Activated CD4-positive, alpha-beta T cell treated with anti-CD3 and anti-CD28 coated beads, Interleukin-2, amount 10 ng/mL, durations not matched to agents 7 days and 5 days (primary cell): ENCODE measurements at places on chromosomes 6 and 20.

DNA sequence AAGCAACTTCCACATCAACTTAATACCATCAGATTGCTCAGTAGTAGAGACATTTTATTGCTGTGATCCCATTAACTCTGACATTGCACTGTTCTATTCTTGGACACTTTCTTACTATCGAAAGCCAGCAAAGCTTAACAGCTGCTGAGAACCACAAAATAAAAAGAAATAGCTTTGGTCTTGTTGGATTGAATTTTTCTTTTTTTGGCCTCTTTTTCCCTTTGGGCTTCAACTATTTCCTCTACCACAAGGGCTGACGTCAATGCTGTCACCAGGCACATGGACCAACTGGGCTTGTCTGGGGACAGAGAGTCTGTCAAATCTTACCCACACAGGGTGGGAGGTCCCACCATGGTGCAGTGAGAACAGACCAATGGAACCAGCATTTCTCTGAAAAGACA lies 63.4 kb upstream of the ENPP5 start:
- no peak for DNase-seq

- DNase-seq = no peak
Measured at GRCh38 chr6:159887146-159887545, 3.6 kb upstream of the MAS1 start.

DNA sequence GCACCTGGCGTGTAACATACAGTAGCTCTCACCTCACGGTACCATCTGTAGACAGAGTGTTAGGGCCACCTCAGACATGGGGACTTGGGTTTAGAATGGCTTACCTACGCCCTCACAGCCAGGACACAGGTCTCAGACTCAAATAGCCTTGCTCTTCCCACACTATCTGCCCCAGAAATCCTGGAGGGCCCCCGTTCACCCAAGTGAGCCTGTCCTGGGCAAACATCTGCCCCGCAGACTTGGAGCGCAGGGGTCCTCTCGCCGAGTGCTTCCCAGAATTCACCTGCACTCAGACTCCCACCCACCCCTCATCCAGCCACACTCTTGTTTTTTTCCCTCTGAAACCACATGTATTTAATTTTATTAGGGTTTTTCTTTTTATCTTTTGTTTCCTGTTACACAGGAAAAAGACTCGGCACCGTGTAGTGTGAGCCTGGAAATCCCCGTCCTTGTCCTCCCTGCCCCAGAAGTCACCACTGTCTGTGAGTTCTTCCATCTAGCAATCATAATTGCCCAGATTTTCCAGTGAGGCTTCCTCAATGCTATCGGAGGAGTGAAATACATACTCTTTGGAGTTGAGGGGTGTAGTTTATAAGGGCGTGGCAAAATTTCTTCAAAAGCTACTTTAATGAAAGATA lies 17.1 kb upstream of the MAP1LC3A start:
- no peak for DNase-seq

DNA sequence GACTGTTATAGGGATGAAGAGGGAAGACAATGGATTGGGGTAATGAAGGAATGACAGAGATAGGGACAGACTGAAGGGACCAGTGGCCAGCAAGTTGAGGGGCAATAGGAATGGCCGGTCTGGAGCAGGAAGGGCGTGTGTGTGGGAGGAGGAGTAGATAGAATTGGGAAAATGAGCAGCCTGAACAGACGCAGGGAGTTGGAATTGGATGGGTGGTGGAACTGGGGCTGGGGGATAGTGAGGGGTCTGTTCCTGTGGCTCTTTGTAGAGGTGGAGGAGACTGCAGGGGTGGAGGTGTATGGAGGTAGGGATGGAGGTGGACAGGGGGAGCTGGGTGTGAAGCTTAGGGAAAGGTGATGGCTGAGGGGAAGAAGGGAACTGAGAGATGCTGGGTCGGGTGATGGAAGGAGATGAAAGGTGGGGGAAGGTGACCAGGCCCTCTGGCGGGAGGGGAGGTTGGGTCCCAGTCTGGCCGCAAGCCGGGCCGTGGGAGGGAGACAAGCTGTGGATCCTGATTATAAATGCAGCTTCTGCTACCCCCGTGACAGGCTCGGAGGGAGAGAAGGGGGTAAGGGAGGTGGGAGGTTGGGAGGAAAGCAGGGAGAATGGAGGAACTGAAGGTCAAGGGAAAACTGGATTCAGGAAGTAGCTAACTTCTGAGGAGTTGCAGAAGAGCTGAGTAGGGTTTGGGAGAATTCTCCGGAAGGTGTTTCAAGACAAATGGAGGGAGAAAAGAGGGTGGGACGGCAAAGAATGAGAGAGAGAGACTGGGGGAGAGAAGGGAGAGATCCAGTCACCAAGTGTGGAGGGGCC lies 5.2 kb downstream of the SYNGAP1 start:
- DNase-seq = no peak

- no peak for DNase-seq
Measured at GRCh38 chr6:6597682-6598081, 9.2 kb downstream of the LY86 start.

DNA sequence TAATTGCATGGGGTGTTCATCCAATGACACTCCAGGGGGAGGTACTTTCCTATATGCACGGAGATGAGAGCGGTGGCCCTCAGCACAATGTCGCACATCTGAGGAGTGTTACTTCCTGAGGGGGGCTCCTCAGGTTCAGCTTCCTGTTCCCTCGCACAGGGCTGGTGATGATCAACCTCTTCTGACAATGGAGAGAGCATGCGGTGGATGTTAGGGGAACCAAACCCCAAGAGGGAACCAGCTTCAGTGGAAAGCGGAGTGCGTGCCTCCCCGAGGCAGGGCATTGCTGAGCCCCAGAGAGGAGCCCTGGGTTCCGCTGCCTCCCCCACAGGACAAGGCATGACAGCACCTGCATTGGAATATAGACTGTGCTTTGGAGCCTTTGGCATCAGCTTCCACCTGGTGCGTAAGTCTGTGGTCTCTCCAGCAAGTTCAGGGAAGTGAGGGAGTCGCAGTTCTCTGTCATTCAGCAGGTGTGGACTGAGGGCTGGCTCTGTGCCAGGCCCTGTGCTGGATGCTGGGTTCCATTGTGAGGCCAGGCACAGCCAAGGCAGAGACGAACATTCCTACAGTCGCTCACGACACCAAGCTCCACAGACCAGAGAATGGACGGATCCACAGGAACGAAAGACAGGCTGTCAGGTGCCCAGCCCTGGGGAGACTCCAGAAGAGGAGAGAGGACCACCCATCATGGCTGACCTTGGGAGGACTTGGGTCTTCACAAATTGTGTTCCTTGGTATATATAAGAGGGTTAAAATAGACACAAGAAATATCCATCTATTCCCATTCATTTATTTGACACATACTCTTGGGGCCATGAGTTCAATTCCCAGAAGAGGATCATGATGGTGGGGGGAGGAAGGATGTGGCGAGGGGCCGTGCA lies 3.9 kb upstream of the ZNF831 start:
- DNase-seq = peak; percentile 63

DNA sequence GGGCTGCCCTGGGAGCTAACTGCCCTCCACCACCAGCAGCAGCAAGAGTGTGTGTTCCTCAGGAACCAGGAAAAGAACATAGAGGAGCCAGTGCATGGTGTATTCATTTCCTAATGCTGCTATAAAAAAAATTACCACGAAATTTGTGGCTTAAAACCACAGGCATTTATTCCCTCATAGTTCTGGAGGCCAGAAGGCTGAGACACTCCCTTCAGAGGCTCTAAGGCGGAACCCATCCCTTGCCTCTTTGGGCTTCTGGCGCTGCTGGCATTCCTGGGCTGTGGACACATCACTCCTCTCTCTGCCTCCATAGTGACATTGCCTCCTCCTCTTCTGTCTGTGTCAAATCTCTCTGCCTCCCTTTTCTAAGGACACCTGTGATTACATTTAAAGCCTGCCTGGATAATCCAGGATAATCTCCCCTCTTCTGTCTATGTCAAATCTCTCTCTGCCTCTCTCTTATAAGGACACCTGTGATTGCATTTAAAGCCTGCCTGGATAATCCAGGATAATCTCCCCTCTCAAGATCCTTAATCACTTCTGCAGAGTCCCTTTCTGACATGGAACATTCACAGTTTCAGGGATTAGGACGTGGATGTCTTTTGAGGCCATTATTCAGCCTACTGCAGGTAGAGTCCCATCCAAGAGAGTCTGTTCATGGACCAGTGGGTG lies 54.7 kb downstream of the NDUFAF5 start:
- no peak for DNase-seq

GRCh38 chr20:13396022-13396421 lies 174.9 kb downstream of the ISM1 start:
- no peak for DNase-seq

DNA sequence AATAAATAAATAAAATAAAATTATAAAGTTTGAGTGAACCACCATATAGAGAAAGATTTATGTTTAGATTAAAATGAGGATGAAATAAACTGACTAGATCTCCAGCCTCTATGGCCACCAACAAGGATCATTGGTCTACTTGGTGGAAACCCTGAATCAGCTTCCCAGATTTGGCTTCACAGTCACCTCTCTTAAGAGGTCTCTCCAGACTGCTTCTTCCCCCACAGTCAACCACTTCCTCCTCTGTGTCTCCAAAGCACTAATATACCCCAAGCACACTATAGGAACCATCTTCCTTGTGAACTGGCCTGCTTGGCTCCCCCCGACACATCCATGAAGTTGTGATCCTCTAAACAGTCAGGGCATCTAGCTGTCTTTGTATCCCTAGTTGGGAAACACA lies 529.6 kb upstream of the RNF217 start:
- no peak for DNase-seq

DNA sequence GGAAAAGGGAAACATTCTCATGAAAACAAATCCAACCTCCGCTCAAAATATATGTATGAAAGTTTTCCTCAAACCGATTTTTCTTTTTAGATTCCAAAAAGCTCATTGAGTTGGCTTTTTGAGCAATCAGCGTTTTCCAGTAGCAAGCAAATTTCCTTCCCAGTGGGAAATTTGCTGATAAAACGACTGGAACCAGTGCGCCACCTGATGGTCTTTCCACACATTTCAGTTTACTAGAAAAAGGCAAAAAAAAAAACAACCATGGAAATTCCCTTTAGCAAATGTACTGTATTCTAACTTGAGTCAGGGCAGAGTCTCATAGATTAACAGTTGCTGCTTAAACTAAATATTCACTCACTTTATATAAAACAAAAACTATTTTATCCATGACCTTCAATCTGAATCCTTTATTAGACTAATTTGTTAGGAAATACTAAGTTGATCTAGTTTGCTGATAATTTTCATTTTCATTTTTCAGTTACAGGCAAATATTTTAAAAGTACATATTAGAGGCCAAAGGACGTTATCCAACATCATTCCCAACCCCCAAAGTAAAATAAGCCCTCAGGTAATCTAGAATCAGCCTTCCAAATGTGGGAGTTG lies 271.5 kb downstream of the FOXA2 start:
- no peak for DNase-seq
